Fibroblast of skin of right quadriceps (primary cell): ENCODE measurements at places on chromosomes 11 and 22.

DNA sequence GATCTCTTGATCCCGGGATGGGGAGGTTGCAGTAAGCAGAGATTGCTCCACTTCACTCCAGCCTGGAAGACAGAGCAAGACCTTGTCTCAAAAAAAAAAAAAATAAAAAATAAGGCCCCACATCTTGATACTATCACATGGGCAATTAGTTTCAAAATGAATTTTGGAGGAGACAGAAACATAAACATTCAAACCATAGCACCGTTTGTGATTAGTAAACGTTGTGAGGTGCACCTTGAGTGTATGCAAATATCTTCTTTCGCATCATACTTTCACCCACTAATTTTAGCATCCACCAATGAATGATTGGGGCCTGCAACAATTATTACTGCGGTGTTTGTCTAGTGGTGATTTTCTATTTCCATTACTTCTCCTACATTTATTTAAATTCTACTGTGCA lies 11.0 kb upstream of the SPDYC start:
- no peak for DNase-seq

DNA sequence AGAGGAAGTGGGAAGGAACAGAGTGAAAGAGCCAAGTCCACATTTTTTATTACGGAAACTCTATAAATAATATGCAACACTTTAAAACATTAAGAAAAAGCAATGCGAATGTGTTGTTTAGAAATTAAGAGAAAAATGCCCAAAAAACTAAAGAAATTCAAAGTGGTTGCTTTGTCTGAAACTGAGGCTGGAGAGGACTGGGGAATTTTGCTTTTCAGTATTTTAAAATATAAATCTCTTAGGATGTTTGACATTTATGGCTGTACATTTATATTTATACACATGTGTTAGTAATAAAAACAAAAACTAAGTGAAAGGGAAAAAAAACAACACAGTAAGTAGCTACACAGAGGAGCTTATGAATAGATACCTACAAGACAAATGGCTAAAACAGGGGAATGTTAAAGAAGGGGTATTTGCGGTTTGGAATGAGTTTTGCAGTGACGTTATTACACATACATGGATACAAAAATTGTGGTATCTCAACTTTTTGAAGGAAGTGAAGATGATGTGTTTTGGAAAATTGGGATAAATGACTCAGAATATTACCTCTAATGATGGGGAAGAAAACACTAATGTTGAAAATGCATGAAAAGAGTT lies 97.0 kb upstream of the DRD2 start:
- peak; percentile 84 for DNase-seq

GRCh38 chr22:21677606-21678443 lies 12.0 kb downstream of the PPIL2 start:
- no peak for DNase-seq

DNA sequence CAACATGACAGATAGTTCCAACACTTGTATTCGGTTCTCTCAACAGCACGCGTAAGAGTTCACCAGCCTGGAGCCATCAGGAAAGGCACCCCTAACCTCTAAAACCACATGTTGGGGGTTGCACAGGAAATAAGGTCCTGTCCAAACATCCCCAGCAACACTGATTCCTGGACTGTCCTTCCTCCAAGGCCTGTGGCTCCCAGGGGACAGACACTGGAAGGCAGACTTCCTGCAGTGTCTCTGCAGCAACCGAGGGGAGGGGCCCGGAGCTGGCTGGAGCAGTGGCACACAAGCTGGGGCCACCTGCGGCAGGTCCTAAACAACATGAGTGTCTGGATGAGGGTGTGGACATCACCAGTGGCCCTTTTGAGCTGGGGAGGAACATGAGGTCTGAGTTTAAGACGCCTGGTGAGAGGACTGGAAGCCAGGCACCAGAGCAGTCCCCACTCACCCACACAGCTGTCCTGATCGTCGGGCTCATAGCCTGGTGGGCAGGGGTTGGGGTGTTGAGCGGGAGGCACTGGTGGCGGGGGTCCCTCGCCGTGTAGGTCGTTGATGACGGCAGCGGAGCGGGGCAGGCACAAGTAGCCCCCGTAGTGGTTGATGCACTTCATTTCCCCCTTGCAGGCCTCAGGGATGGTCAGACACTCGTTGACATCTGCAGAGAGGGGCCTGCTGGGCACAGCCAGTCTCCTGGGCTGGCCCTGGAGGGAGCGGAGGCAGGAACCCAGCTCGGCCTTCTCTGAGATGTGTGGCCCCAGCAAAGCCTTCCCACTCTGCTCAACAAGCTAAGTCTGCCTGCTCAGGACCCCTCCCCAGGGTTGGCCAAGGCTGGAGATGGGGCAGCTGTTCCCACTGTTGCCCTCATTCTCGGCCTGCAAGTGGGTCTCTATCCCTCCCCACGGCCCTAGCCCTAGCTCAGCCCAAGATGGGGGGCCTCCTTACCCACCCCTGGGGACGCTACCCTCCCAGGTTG lies 1.6 kb downstream of the EFEMP2 start:
- DNase-seq = no peak

DNA sequence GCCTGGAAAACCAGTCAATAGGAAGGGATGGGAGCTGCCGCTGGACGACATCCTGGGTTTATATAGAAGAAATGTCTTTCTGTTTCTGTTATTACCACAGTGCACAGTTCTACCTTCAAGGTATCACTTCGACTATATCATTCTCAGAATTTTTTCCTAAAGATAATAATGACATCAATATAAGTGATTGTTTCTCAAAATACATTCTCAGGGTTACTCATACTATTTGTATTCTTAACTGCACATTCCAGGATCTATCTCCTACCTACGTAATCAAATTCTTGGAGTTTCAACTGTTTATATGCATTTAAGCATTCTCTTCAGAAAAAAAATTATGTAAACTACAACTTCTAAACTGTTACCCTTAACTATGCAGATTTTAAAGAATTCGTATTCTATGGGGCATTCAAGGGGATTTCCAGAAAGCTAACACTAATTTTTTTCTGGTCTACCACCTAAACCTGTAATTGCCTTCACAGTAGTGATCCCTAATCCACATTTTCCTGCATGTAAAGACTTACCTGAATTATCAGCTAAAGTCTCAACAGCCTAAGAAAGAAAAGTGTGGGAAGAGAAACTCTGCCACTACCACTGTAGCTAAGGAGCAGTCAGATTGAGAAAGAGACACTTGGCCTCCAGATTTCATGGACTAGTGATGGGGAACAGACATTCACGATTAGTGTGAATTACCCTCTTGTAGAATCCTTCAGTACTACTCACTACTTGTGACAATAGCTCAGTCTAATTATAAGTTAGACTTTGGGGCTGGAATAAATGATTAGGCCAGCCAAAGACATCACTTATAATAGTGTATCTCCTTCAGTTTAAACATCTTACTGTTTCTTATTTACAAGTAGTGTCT lies at the start of gene OR51B5:
Gene OR51B5, minus strand, starts transcription at position 51 of the 862 bp plus-strand sequence. Its CDS starts 0 bp downstream, at position 51.
- no peak for DNase-seq
